ENCODE measurements at places on chromosomes 4 and X.

- no peak overlapping the region for H3K4me3 ChIP-seq
- H3K36me3 ChIP-seq = no peaks in the 10 kb centered on the region
- H3K27ac ChIP-seq = no peak overlapping the region
Observed at GRCh38 chr4:152168987-152169616, 366.8 kb downstream of the FBXW7 start.

DNA sequence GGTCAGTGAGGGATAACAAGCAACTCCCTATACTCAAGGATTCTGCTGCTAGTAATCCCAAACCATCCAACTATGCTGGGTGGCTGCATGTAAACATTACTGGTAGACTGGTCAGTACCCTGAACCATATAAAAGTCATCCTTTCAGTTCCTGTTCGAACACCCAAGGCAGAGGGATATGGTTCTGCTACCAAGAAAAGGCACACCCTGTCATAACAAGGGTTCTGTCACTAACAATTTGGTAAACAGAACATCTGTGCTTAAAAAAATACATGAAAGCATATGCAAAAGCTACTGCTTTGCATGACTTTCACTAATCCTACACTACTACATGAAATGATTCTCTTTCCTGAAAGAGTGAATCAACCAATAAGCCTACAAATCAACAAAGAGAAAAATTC, 76.8 kb upstream of the MCF2 start:
- H3K36me3 ChIP-seq = no peaks in the 10 kb centered on the region

GRCh38 chr4:169723207-169723965, 34.4 kb downstream of the HPF1 start:
- no peaks in the 10 kb centered on the region for H3K27me3 ChIP-seq
- no peak overlapping the region for H3K4me3 ChIP-seq
- DNase-seq = no peak
- no peak overlapping the region for H3K27ac ChIP-seq

DNA sequence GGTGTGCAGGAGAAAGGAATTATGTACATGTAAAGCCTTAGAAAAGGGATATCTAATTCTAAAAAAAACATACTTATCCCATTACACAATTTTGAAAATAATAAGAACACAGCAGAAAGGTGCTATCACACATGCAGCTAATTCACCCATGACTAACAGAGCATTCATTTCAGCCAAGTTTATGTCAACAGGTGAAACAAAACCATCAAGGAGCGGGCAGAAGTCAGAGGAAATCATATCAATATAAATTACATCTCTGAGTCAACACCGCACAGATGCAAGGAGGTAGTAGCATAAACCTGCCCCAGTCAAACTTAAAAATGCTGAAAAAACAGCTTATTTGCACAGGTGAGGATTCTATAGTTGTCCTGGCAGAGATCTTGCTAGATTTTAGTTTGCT, 197.9 kb downstream of the PRDM5 start:
- H3K4me1 ChIP-seq = no peaks in the 10 kb centered on the region
- H3K4me3 ChIP-seq = no peak overlapping the region
- H3K36me3 ChIP-seq = no peaks in the 10 kb centered on the region
- H3K27ac ChIP-seq = no peak overlapping the region

DNA sequence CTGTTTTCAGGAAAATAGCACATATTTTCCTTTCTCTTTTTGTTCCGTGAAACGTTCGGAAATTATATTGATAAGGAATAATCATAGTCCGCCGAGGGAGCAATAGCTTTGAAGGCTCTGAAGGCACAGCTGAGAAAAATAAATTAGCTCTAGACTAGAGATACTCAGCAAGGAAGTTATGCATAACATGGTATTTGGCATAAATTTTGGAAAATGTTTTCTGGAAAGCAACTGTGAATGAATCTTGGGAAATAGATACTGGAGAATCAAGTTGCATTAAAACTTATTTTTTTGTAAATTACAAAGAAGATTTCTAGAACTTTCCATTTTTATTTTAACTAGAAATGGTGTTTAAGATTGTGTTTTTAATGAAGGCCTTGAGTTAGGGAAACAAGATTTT, 92.4 kb downstream of the HPRT1 start:
- H3K27me3 ChIP-seq = no peaks in the 10 kb centered on the region
- H3K4me3 ChIP-seq = no peak overlapping the region
- no peaks in the 10 kb centered on the region for H3K4me1 ChIP-seq
- H3K36me3 ChIP-seq = no peaks in the 10 kb centered on the region

GRCh38 chr4:140103676-140104075, 50.3 kb downstream of the MAML3 start:
- H3K4me1 ChIP-seq = peaks cover 9% of the 10 kb centered on the region
- no peak overlapping the region for H3K27ac ChIP-seq
- no peaks in the 10 kb centered on the region for H3K36me3 ChIP-seq
- DNase-seq = no peak
- H3K27me3 ChIP-seq = no peaks in the 10 kb centered on the region

DNA sequence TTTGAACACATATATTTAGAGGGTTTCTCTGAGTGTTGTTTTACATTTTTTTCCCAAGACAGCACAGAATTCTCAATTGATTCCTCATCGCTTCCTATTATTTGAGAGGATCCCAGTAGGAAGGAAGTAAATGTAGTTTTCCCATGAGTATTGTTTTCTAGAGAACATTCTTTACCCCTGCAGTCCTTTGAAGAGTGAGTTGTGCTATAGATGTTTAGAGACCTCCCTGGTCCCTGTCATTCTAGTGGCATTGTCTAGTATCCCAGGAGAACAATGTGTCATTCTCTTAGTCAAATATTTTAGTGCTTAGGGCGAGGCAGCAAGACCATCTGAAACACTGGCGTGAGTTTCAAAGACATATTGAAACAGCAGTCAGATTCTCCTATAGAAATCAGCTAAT, 32.5 kb downstream of the SORBS2 start:
- H3K4me1 ChIP-seq = no peaks in the 10 kb centered on the region
- H3K4me3 ChIP-seq = no peak overlapping the region
- H3K27me3 ChIP-seq = no peaks in the 10 kb centered on the region
- no peak for DNase-seq

GRCh38 chr4:129926936-129927335, 831.0 kb downstream of the C4orf33 start:
- no peak overlapping the region for H3K4me3 ChIP-seq
- no peaks in the 10 kb centered on the region for H3K4me1 ChIP-seq
- no peaks in the 10 kb centered on the region for H3K36me3 ChIP-seq
- H3K27me3 ChIP-seq = no peaks in the 10 kb centered on the region
- H3K27ac ChIP-seq = no peak overlapping the region

GRCh38 chrX:75642811-75643361, 120.0 kb upstream of the ZDHHC15 start:
- no peaks in the 10 kb centered on the region for H3K27me3 ChIP-seq
- H3K36me3 ChIP-seq = no peaks in the 10 kb centered on the region
- H3K27ac ChIP-seq = no peak overlapping the region

- no peak for DNase-seq
- no peak overlapping the region for H3K27ac ChIP-seq
- H3K4me1 ChIP-seq = no peaks in the 10 kb centered on the region
- no peak overlapping the region for H3K4me3 ChIP-seq
Observed at GRCh38 chr4:93319041-93319440, 509.5 kb upstream of the ATOH1 start.

GRCh38 chr4:22739968-22740367, 47.2 kb downstream of the GBA3 start:
- H3K4me1 ChIP-seq = no peaks in the 10 kb centered on the region
- no peak overlapping the region for H3K4me3 ChIP-seq

DNA sequence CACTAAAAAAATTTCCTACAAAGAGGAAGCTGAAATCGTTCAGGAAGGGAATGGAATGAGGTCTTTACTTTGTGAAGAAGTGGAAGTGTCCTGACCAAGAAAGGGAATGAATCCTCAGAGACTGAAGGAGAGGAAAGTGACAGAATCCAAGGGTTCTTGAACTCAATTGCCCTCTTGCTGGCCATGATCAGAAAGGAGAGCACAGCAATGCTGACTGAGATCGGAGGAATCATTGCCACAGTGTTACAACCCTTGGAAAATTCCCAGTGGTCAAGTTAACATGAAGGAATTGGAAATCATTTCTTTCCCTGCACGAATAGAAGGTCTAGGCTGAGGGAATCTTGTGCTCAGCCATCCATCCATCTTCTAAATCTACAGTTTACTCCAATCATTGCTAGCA, 190.0 kb upstream of the NEIL3 start:
- H3K27ac ChIP-seq = no peak overlapping the region
- no peaks in the 10 kb centered on the region for H3K27me3 ChIP-seq
- no peaks in the 10 kb centered on the region for H3K36me3 ChIP-seq
- DNase-seq = no peak

DNA sequence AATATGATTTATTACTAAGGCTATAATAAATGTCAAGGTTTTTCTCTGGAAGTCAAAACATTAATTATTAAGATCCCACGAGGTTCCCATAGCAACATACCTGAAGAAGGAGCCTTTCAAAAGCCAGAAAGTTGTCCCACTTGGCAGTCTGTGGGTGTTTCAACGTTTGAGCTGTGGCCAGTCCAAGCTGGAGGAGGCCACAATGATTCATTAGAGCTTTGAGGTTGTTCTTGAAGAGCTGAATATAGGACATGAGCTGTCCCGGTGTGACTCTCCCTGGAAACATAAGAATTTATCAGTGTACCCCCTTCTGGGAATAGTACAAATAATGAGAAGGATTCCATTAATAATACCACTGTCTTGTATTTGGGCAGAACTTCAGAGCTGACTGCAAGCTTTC, 92.1 kb downstream of the SCFD2 start:
- no peak overlapping the region for H3K27ac ChIP-seq
- no peak overlapping the region for H3K4me3 ChIP-seq
- H3K27me3 ChIP-seq = no peaks in the 10 kb centered on the region
- no peaks in the 10 kb centered on the region for H3K36me3 ChIP-seq
- DNase-seq = no peak

- DNase-seq = no peak
- no peaks in the 10 kb centered on the region for H3K4me1 ChIP-seq
- no peak overlapping the region for H3K4me3 ChIP-seq
- no peaks in the 10 kb centered on the region for H3K36me3 ChIP-seq
- no peak overlapping the region for H3K27ac ChIP-seq
- H3K27me3 ChIP-seq = no peaks in the 10 kb centered on the region
Observed at GRCh38 chr4:25090516-25090915, 59.8 kb upstream of the LGI2 start.

GRCh38 chrX:22800360-22800759, 199.4 kb upstream of the DDX53 start:
- H3K27me3 ChIP-seq = no peaks in the 10 kb centered on the region
- H3K4me1 ChIP-seq = no peaks in the 10 kb centered on the region
- H3K27ac ChIP-seq = no peak overlapping the region
- H3K4me3 ChIP-seq = no peak overlapping the region
- no peak for DNase-seq
- H3K36me3 ChIP-seq = no peaks in the 10 kb centered on the region

GRCh38 chr4:52873191-52873590, 11.1 kb downstream of the RASL11B start:
- no peak overlapping the region for H3K4me3 ChIP-seq
- H3K4me1 ChIP-seq = 0 out of 2 replicates have a peak, but pooled peaks cover 5% of the 10 kb centered on the region
- H3K27ac ChIP-seq = no peak overlapping the region
- DNase-seq = no peak
- no peaks in the 10 kb centered on the region for H3K36me3 ChIP-seq
- H3K27me3 ChIP-seq = no peaks in the 10 kb centered on the region

- no peaks in the 10 kb centered on the region for H3K4me1 ChIP-seq
- no peak overlapping the region for H3K4me3 ChIP-seq
- H3K36me3 ChIP-seq = no peaks in the 10 kb centered on the region
- DNase-seq = no peak
Observed at GRCh38 chr4:61588621-61589402, 388.7 kb downstream of the ADGRL3 start.

All from Caco-2 (cell line).